ENCODE measurements at places on chromosomes 6 and 20. TPM values are rescaled to one million over a fixed set of nuclear protein-coding genes. Genes with fewer than 3 reads are reported as not detected.

Gene COL19A1
- 0.10 TPM for polyA plus RNA-seq

Gene NKX2-2
- not detected for polyA plus RNA-seq

Gene NOL4L
- polyA plus RNA-seq: 10.4 TPM

Gene EIF6
- 343 TPM for polyA plus RNA-seq

GRCh38 chr6:160439751-160440150 is 91.6 kb downstream of the SLC22A3 start:
- no peak for DNase-seq

DNA sequence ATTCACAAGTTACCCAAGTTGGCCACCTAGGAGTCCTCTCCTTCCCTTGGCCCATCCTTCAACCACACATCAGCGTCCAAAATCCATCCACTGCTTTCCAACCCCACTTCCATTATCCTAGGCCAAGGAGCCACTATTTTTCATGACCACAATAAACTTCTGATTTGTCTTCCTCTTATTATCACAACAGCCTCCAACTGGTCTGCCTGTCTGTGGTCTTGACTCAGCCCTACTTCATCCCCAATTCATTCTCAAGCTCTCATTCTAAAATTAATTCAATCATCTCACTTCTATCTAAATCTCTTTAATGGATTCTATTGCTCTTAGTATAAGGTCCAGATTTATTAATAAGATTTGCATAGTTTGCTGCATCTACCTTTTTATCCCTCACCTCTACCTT is 189.0 kb upstream of the PRDM1 start:
- DNase-seq: no peak

GRCh38 chr6:1482381-1483166 is 93.2 kb downstream of the FOXF2 start:
- DNase-seq: no peak
